ENCODE measurements at places on chromosomes 3 and 15. TPM values are rescaled to one million over a fixed set of nuclear protein-coding genes. Genes with fewer than 3 reads are reported as not detected.

DNA sequence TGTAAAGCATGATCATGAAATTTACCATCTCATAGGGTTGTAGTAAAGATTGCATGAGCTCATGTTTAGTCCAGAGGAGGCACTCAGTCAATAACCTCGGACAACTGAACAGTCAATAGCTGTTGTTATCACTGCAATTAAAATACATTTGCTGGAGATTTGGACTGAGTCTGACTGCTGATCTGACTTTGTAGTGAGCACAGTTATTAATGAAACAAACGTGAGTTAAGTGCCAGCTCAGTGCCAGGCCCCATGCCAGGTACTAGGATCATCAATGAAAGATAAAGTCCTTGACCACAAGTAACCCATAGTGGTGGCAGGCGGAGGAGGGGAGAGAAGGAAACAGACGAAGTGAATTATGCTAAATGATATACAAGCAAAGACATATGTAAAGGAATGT is 43.7 kb upstream of the PRICKLE2 start:
- no peak for DNase-seq

GRCh38 chr15:51237816-51238215 is 100.6 kb downstream of the CYP19A1 start:
- no peak for DNase-seq

- DNase-seq, result no peak
Observed at GRCh38 chr15:79009379-79009778, 64.5 kb upstream of the CTSH start.

The GRM7 gene
- not detected for total RNA-seq

DNA sequence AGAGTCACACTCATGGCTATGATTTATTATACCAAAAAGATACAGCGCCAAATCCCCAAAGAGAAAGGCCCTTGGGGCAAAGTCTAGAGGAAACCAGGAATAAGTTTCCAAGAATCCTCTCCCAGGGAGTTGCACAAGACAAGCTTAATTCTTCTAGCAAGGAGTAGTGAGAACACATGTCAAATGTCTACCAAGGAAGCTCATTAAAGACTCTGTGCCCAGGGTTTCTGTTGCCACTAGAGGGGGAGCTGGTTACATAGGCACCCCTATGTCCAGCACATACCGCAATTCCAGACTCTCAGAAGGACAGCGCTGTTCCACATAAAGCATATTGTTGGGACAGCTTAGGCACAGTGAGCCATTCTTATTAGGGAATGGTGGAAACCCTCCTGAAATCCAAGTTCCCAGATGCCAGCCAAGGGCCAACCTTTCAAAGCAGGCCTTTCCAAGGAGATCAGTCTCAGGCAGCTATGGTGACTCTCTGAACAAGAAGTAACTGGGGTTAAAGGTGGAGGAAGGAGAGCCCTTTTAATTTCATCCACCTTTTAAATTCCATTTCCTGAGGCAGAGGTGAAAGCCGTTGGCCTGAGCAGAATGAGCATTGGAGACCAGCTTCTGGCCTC is 194.2 kb downstream of the UACA start:
- peak; percentile 80 for DNase-seq

The AGBL1 gene
- total RNA-seq, result 0.08 TPM

GRCh38 chr15:93428150-93428549 is 339.1 kb upstream of the RGMA start:
- peak; percentile 90 for DNase-seq

DNA sequence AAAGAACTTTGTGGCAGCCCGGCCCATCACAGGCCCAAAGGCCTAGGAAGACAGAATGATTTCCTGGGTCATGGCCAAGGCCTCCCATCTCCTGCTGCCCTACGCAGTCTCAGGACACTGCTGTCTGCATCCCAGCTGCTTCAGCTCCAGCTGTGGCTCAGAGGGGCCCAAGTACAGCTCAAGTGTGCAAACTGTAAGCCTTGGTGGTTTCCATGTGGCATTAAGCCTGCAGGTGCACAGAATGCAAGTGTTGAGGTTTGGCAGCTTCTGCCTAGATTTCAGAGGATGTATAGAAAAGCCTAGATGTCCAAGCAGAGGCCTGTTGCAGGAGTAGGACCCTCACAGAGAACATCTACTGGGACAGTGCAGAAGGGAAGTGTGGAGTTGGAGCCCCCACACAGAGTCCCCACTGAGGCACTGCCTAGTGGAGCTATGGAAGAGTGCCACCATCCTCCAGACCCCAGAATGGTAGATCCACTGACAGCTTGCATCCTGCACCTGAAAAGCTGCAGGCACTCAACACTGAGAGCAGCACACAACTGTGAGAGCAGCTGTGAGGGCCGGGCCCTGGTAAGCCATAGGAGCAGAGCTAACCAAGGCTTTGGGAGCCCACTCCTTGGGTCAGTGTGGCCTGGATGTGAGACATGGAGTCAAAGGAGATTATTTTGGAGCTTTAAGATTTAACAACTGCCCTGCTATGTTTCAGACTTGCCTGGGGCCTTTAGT is 208.2 kb upstream of the CMC1 start:
- DNase-seq, result no peak

DNA sequence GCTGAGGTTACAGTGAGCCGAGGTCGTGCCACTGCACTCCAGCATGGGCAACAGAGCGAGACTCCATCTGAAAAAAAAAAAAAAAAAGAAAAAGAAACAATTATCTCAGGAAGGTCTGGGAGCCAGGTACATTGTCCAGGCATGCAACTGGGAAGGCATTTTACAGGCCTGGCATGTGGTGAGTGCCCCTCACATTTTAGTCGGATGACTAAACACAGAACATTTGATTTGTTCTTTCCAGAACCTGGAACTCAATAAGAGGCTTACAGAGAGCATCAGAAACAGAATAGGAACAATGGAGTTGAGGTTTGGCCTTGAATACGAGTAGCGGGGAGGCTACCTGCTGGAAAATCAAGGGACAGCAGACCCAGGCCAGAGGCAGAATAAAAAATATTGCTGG is 33.7 kb upstream of the IGF1R start:
- no peak for DNase-seq

- no peak for DNase-seq
Observed at GRCh38 chr3:49134471-49135265, 1.8 kb upstream of the LAMB2 start.

- peak; percentile 58 for DNase-seq
Observed at GRCh38 chr3:62622553-62623174, 249.3 kb upstream of the FEZF2 start.

The CASR gene
- total RNA-seq, result not detected

- DNase-seq, result no peak
Observed at GRCh38 chr3:191502583-191502982, 41.6 kb downstream of the PYDC2 start.

The C3orf49 gene
- total RNA-seq, result not detected

DNA sequence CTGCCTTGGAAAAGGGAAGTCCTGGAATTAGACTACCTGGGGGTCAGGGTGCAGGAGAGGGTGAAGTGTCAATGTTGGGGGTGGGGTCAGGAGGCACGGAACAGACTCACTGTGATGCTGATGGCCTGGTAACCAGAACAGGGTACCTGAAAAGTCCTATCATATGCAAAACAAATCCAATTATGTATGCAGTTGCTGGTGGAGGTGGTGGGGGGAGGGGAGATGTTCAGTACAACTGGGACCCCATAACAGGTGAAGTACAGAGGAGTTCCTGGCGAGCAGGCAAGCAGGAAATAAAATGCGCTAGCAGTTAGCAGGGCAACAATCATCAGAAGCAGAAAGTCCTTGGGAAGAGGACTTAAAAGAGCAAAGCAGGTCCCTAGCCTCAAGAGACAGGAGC is 4.2 kb upstream of the KATNBL1 start:
- DNase-seq, result no peak

The KLHL40 gene
- total RNA-seq, result 0.71 TPM

The LNP1 gene
- 10.5 TPM for total RNA-seq

DNA sequence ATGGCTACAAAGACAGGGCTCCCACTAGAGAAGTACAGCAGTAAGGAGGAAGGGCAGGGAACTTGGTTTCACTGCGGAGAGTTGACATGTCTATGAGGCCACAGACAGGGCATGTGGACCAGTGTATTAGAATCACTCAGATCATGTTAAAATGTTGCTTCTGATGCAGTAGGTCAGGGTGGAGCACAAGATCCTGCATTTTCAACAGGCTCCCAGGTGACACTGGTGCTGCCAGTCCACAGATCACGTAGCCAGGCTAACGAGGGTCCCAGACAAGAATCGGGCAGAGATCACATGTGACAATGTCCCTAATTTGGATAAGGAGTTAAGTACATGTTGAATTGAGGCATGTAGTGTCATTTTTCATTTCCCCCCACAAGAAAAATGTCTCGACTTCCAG is 73.6 kb downstream of the SPSB4 start:
- no peak for DNase-seq

- DNase-seq, result no peak
Observed at GRCh38 chr3:17035033-17035432, 150.3 kb downstream of the PLCL2 start.

- DNase-seq, result no peak
Observed at GRCh38 chr15:57583720-57584119, 8.0 kb upstream of the MYZAP start.

The CPA3 gene
- total RNA-seq, result not detected

GRCh38 chr3:193827040-193827669 is 234.1 kb downstream of the OPA1 start:
- peak; percentile 31 for DNase-seq

The SCN11A gene
- 0.02 TPM for total RNA-seq

GRCh38 chr3:129161860-129162271 is 1.0 kb upstream of the ISY1 start:
- DNase-seq, result peak; percentile 46

The CCR9 gene
- total RNA-seq, result not detected

DNA sequence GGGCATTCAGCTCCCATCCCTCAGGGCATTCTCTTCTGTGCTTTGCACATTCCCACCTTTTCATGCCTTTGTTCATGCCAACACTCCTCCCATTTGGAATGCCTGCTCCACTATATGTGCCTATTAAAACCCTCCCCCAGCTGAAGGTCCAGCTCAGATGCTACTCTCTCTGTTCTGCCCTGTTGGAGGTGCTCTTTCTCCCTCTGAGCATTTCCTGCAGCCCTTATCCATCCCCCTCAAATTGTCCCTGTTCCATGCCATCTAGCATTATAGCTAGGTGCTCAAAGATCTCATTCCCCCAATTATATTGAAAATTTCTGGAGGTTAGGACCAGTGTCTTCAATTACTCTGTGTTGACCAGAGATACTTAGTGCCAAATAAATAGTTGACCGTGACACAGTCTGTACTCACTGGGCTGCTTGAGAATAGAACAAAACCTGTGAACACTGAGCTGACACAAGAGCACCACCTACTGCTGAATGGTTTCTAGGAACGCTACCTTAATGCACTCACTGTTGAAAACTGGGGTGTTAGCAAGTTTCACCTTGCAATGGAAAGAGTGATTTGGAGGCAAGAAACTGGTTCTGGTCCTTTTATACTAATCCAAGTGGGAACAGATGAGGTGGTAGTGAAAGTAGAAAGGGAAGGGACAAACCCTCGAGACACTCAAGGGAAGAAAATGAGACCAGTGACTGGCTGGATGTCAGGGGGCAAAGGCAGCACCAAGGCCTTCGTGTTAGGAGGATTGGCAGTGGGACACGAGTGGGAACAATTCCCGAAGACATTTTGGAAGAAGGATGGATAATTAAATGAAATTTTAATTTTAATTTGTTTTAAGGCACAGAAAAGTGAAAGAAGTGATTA is 289.8 kb upstream of the ROPN1 start:
- DNase-seq, result no peak

The MOBP gene
- total RNA-seq, result 0.04 TPM

The LSMEM2 gene
- total RNA-seq, result not detected

DNA sequence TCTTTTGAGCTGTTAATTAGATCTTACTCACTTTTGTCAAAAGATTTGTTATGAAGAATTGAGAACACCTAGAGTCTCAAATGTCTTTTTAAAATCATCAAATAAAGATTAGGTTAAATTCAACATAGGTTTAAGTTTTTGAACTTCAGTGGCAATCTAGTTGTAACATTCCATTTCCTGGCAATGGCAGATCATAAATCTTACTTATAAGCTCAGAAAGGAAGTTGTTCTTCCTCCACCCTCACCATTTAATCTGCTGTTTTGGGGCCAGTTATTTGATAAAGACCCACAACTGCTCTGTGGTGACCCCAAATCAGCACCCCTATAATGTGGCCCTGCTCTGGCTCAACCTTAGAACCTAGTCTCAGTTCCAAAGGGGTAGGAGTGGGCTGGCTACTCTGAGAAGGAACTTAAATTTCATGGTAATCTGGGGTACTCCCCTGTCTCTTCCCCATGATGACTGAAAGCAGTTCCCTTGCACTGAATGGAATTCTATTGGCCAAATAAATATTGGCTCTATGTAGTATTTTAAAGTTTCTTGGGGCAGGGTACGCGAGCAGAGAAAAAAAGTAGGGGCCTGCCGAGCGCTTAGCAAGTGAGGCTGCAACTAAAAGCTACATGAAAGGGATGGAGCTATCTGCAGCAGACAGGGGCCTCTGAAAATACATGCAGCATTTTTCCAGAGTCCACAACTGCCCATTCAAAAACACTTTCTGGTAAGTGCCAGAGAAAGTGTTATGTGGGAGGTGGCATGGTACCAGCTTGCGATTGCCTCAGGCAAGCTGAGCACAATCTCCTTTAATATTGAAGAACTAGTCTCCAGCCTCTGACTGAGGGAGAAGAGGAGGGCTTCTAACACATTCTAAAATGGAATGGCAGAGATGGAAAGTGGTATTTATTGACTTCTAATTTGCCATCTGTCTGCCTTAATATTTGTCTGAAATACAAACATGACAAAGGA is 103.6 kb upstream of the RASGRP1 start:
- no peak for DNase-seq

DNA sequence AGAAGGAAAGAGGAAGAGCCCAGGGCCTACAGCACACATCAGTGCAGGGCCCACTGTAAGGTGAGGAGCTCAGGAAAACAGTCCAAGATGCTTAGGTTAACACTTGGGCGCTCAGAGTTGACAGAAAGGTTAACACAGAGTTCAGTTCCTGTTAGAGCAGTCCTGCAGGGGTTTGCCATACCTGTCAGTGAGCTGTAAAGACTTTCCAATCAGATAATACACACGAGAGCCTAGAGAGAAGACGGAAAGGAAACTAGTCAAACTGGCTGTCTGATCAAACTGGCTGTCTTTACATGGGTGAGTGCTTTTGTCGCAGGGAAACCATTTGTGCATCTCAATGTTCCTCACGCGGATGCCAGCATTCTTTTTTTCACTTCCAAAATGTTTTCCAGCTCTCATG is 61.4 kb upstream of the ARHGEF26 start:
- no peak for DNase-seq

GRCh38 chr3:127358641-127359040 is 70.8 kb upstream of the PRR20G start:
- DNase-seq, result no peak

GRCh38 chr15:97747342-97747741 is 213.2 kb upstream of the ARRDC4 start:
- peak; percentile 6 for DNase-seq

GRCh38 chr3:134681522-134681900 is 30.7 kb upstream of the KY start:
- no peak for DNase-seq

The SLC49A4 gene
- 19.8 TPM for total RNA-seq

The CIAO2A gene
- 143 TPM for total RNA-seq

- no peak for DNase-seq
Observed at GRCh38 chr15:63070681-63071129, 28.2 kb downstream of the TPM1 start.

GRCh38 chr3:43155464-43156121 is 49.7 kb upstream of the POMGNT2 start:
- DNase-seq, result no peak

- DNase-seq, result no peak
Observed at GRCh38 chr3:60391292-60391691, 860.0 kb downstream of the FHIT start.

GRCh38 chr15:33152502-33153109 is 41.9 kb downstream of the FMN1 start:
- peak; percentile 29 for DNase-seq

Data from SJCRH30 (cell line).